ENCODE measurements at places on chromosomes 1 and 21. TPM values are rescaled to one million over a fixed set of nuclear protein-coding genes. Genes with fewer than 3 reads are reported as not detected.

DNA sequence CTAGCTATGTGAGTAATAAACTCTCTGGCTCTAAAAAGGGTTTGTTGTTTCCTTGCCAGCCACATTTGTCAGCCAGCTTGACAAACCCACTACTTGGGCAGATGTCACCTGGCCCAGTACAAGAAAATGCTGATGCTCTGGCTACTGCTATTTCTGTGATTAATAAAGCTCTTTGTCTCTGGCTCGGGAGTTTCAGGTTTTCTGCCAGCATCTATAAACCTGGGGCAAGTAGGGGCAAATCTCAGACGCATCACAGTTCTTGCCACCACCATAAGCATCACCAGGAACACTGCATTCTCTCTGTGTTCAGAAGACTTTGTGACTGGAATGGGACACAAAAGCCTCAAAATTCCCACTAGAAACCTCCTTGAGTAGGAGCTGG is 2.5 kb downstream of the ITLN2 start:
- DNase-seq = no peak

PDC gene
- polyA plus RNA-seq = not detected

GRCh38 chr1:239388578-239388977 is 2.2 kb downstream of the CHRM3 start:
- DNase-seq = no peak

DNA sequence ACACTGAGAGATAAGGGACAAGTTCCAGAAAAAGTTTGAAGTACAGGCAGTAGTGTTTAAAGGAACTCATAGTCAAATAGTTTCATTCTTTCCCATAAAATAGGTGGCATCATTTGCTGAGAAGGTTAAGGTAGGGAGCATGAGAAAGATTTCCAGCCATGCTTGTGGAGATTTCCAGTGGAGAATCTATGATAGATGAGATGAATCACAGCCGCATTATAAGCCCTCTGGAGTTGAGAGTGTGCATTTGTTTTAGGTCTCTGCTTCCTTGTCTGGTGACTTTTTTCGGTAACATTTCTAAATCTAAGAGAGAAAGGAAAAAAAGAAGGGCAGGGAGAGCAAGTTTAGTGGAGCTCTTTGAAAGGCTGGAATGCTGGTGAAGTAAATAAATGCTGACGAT is 108.7 kb downstream of the DISP1 start:
- DNase-seq = no peak

- DNase-seq = no peak
Measured at GRCh38 chr21:35900539-35900938, 159.8 kb downstream of the SETD4 start.

DNA sequence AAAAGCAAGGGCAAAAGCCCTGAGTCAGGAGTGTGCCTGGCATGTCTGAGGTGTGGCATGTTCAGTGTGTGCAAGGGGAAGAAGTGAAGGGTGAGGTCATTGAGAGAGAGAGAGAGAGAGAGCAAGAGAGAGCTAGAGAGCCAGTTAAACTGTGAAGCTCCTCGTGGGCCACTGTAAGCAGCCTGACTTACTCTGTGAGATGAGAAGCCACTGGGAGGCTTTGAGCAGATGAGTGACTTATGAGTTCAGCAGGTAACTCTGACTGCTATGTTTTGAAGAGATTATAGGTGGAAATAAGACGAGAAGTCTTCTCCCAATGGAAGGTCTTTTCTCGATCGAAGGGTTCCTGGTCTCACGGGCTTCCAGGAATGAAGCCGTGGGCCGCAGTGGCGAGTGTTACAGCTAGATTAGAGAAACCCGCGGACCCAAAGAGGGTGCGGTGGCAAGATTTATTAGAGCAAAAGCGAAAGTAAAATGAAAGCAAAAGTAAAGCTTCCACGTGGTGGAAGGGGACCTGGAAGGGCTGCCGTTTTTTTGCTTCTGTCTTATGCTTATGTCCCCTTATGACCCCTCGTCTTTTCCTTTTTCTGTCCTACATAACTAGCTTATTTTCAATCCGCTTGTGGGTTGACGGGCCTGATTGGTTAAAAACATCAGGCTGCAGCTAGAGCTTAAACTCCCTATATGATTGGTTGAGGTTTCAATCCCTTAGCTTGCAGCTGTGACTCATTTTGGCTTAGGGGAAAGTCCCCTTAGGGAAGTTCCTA is 323.1 kb upstream of the FAM78B start:
- no peak for DNase-seq

All from endothelial cell of umbilical vein (primary cell).